ENCODE measurements at places on chromosomes 13 and 19.

DNA sequence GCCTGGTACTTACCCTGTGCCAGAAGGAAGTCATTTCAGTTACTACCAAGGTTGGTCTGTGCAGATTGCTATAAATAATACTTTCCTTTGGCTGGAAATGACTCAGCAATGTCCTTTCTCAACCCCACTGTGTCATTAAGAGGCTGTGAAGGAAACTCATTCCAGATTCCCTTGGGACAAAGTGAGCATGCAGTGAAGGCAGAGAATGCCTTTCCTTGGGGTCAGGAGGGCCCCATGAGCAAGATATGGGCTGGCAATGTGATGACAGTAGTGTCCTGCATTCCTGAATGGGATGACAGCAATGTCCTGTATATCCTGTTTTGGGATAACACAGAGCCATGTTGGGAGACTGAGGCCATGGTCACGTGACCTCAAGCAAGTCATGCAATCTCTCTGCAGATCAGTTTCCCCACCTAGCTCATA is 213.1 kb upstream of the TMTC4 start:
- DNase-seq = peak; percentile 88

GRCh38 chr13:53807251-53807834 is 778.7 kb downstream of the OLFM4 start:
- DNase-seq = no peak

- peak; percentile 80 for DNase-seq
Observed at GRCh38 chr13:77535448-77535847, at the start of gene SCEL. Gene SCEL (plus strand): TSS chr13:77535706. CDS start chr13:77555876, 20,170 bp downstream.

DNA sequence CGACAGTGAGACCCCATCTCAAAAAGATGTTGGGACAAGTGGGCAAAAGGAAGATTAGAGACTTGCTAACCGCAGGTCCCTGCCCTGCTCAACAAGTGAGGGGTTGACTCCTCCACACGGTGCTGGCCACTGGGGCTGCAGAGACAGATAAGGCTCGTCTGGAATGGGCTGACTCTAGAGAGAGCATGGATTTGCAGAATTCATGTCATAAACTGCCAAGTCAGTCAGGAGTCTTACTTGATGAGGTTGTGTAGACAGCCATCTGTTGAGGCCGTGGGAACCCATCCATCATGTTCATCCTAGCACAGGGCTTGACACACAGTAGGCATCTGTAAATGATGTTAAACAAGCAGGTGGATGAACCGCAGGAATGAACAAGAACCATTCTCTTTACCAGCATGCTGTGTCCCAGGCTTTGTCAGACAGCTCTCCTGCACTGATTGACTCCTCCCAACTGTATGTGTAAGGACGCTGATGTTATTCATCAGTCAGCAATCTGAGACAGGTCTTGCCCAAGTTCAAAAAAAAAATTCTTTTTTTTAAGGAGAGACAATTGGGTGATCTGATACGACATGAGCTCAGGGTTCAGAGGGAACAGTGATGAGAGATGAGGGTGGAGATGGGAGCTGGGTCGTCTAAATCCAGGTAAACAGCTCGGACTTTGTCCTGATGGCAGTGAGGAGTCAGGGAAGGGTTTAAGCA is 8.8 kb downstream of the PAF1 start:
- no peak for DNase-seq

DNA sequence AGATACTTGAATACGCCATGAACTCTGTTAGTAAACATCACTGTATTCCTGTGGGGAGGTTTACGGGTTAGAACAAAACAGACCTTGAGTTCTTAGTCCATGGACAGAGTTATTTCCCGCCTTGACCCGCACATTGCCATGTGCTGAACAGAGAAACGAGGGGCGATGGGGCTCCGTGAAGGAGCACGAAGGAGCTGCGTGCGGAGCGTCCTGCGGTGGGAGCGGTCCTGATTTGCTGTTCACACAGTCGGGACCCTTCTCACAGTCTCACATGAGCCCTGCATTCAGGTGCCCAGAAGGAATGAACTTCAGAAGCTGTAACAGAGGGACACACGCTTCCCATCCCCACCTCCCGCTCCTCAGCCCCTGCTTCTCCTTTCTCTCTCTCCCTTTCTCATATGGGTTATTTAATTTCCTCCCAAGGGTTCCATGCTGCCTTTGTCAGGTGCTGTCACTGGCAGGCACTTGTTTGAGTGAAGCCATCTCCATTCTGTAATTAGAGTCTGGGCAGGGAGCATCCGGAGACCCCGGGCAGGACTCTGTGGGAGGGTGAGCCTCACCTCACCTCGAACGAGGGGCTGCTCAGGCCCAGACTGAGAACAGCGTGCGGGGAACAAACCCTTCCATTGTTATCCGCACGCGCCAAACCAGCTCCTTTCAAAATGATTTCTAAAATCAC is 76.9 kb downstream of the TEX29 start:
- DNase-seq = no peak

DNA sequence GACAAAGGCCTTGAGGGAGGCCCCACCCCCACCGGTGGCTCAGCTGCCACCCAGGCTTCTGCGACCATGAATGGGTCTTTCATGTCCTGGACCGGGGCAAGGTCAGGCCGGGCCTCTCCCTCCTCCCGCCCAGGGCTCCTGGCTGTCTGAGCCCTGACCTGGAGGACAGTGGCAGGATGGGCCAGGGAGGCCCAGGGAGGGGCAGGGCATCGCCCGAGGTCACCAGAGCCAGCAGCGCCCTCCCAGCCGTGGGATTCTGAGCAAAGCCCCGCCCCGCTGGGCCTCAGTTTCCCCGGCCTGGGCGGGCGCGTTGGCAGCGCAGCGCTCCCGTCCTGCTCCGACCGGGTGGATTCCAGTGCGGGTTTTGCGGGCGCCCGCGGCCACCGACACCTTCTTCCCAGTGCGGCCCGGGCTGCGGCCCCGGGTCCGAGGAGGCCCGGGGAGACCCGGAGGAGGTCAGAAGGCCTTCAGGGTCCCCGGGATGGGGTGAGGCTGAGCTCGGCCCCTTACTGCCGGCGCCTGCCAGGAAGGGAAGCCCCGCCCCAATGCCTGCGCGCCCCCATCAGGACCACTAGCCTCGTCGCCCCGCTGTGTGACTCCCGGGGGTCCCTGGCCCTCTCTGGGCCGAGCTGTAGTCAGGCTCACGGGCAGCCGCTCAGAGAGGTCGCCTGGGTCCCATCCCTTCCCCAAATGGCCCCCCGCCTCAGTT is 24.6 kb upstream of the SEMA6B start:
- DNase-seq = no peak

DNA sequence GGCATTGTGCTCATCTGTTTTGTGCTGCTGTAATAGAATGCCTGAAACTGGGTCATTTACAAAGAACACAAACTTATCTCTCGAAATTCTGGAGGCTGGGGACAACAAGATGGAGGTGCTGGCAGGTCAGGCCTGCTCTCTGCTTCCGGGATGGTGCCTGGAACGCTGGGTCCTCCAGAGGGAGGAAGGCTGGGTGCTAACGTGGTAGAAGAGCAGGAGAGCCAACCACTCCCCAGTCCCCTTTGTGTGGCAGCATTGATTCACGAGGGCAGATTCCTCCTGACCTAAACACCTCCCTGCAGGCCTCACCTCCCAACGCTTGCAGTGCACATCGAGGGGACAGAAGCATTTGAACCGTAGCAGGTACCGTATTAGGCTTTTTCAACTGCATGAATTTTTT is 34.1 kb upstream of the TFDP1 start:
- no peak for DNase-seq

DNA sequence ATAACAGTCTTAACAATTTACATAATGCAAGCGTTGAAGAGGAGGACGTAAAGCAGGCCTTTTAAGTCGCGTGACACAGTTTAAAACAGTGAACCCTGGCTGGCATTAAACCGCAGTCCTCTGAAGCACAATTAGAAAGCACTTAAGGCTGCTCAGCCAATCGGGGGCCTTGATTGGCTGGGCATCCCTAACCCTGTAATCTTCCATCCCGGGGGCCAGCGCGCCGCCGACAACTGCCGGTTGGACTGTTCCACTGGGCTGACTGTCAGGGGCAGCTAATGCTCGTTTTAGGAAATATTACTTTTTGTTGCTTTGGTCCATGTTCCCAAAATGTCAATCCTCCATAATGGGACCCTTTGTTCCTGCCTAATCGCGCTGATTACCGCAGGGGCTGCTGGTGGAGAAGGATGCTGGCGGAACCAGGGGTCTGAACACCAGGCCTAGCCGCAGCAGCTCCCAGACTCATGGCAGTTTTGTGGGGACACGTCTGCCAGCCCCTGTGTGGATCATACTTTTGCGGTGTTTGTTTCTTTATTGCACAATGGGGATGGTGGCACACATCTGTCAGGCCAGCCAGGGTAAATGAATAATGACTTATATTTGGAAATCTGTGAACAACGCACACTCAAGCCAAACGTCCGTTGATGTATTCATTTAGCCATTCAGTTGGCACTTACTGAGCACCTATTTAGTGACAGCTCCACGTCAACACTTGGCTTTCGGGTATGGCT is 127.1 kb upstream of the SPACA7 start:
- DNase-seq = no peak

GRCh38 chr19:41869374-41869955 is 7.6 kb upstream of the CD79A start:
- DNase-seq = no peak

Measured in renal cortical epithelial cell (primary cell).